Stimulated activated CD4-positive, alpha-beta T cell treated with anti-CD3 and anti-CD28 coated beads, Interleukin-2, amount 100 ng/mL, for 4 hours (primary cell): ENCODE measurements at places on chromosomes 7 and 10.
A peak's percentile ranks its signal among the peaks of the same experiment; 100 is the strongest.

DNA sequence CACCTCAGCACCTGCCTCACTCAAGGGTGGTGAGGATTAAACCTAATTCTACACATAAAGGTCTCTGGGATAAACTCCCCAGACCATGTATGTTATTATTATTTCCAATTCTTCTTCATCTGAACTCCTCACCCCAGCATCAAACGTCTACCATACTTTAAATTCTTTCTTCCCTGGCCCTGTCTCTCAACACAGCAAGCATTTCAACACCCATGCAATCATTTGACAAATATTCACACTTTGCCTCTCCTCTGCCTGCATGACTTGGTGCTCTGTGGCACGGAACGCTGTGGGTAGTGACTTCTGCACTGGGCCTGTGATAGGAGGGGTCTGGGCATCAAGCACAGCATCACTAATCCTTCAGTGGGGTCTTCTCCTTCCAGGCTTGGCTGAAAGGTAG lies 490.8 kb downstream of the TNS3 start:
- DNase-seq: no peak

GRCh38 chr10:89846281-89846630 lies 144.9 kb downstream of the KIF20B start:
- DNase-seq: no peak

DNA sequence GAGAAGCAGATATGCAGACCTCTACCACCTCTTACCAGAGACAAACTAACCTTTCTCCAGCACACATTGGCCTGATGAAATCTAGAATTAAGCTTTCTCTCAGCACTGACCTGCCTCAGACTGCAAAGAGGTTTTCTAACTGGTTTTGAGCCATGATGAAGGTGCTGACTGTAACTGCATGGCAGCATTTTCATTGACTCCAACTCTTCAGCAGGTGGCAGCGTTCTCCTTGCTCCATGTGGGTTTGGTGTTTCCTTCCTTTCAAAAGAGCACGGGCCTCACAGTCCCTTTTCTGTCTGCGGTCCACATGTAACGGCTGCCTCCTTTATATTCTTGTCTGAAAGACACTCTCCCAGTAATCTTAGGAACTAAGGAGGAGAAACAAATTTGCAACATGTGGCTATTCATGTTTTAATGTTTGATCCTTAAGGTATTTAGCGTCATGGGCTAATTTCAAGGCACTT lies 12.6 kb downstream of the KLLN start:
- DNase-seq: peak; percentile 35

DNA sequence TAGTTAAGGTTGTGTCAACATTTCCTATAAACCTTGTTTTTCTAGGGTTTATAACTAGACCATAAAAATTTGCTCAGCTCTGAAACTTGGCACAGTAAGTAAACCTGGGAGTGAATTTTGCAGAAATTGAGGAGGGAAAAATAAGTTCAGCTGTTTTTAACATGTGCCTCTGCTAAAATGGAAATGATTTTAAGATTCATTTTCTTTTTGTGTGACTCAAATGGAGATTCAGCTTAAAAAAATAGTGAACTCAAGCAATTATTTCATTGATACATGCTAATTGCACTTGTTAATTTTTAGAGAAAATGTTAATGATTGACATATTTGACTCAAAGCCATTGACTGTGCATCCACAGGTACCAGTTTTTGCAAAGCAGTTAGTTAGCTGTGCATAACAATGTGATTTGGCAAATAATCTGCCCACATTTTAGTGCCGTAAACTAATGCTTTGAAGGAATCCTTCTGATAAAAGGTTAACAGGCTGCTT lies 68.5 kb upstream of the ZNF438 start:
- no peak for DNase-seq

DNA sequence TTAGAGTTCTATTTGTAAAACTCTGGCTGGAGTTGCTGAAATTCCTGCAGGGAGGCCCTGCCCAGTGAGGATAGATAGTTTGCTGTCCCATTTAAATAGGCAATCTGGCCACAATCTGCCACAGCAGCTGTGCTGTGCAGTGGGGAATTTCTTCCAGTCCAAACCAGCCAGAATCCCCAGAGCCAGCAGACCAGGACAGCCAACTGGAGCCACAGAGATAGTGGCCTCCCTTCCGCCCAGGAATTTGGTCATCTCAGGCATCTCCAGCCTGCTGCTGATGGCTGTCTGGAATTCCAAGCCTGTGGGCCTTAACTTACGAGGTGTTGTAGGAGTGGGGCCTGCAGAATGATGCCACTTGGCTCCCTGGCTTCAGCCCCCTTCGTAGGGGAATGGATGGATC lies 643.4 kb downstream of the DNAJB9 start:
- DNase-seq: no peak

DNA sequence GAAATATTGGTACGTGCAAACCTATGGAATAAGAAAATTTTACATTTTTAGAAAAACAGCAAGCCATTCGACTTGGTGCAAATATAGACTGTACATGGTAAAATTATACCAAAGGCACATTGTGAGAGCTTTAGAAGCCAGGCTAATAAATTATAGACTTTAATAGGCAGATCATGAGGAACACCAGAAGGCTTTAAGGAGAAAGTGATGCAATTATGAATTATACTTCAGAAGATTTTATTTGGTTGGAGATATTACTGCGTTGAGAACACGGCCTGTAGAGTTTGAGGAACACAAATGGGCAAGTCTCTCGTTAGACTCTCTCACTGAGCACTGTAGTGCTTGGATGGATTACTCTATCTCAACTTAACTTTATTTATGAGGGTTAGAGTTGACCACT lies 141.7 kb downstream of the MACC1 start:
- no peak for DNase-seq
